ENCODE measurements at places on chromosomes 3 and 15. TPM values are rescaled to one million over a fixed set of nuclear protein-coding genes. Genes with fewer than 3 reads are reported as not detected.

KCNMB2 gene
- not detected for total RNA-seq

NEO1 gene
- total RNA-seq: under 0.01 TPM

ADIPOQ gene
- not detected for total RNA-seq

HDGFL3 gene
- 103 TPM for total RNA-seq

TM4SF1 gene
- total RNA-seq: 957 TPM

CISH gene
- total RNA-seq: 0.33 TPM

BHLHE40 gene
- total RNA-seq: 11.9 TPM

CPNE9 gene
- not detected for total RNA-seq

DPPA4 gene
- not detected for total RNA-seq

PLIN1 gene
- not detected for total RNA-seq

ADCY5 gene
- total RNA-seq: not detected

CCDC54 gene
- not detected for total RNA-seq

SRP14 gene
- 127 TPM for total RNA-seq

LRRC34 gene
- 3.8 TPM for total RNA-seq

AHSG gene
- total RNA-seq: not detected
